ENCODE measurements at places on chromosomes 3 and 15. TPM values are rescaled to one million over a fixed set of nuclear protein-coding genes. Genes with fewer than 3 reads are reported as not detected.

Gene GHSR
- polyA plus RNA-seq = not detected

Gene UCN2
- polyA plus RNA-seq = not detected

Gene RPL4
- 2,001 TPM for polyA plus RNA-seq

Gene EFHB
- 3.5 TPM for polyA plus RNA-seq

Gene PARP15
- not detected for polyA plus RNA-seq

Gene CLN6
- polyA plus RNA-seq = 30.8 TPM

Gene RTP1
- polyA plus RNA-seq = not detected

Gene CHAC1
- polyA plus RNA-seq = 21.1 TPM

Gene SLC28A1
- polyA plus RNA-seq = 51.2 TPM

Gene RTP4
- polyA plus RNA-seq = 5.4 TPM

Gene MFN1
- polyA plus RNA-seq = 16.6 TPM

Gene LMCD1
- 24.3 TPM for polyA plus RNA-seq

Gene CIP2A
- polyA plus RNA-seq = 0.82 TPM

GRCh38 chr3:53244271-53244670 lies 11.6 kb downstream of the TKT start:
- H3K27me3 ChIP-seq = no peaks in the 10 kb centered on the region
- peaks cover 5% of the 10 kb centered on the region for H3K4me1 ChIP-seq
- no peak for DNase-seq
- H3K27ac ChIP-seq = no peak overlapping the region
- no peak overlapping the region for H3K4me3 ChIP-seq
- peaks cover 7% of the 10 kb centered on the region for H3K36me3 ChIP-seq

DNA sequence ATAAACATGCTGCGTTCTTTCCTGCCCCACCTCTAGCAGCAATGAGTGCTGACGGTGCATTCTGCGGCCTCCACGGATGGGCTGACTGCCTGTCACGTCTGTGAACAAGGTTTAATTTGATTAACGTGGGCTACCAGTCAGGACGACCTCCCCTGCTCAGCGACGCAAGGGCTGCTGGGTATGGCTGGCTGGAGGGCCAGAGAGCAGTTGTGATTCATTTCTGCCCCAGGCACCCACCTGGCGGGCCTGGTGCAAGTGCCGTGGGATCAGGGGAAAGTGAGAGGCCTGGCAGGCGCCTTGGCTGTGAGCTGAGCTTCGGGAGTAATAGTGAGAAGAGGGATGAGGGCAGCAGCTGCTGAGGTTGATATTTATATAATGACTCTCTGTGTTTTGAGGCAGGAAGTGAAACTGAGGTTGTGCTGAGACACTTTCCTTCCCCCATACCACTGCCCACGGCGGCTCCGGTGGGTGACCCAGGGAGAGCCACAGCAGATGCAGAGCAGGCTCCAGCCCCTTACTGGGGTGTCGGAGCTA lies 190.4 kb upstream of the BCL6 start:
- no peaks in the 10 kb centered on the region for H3K4me1 ChIP-seq
- no peak overlapping the region for H3K4me3 ChIP-seq
- no peak for DNase-seq
- no peaks in the 10 kb centered on the region for H3K36me3 ChIP-seq
- H3K27ac ChIP-seq = no peak overlapping the region

DNA sequence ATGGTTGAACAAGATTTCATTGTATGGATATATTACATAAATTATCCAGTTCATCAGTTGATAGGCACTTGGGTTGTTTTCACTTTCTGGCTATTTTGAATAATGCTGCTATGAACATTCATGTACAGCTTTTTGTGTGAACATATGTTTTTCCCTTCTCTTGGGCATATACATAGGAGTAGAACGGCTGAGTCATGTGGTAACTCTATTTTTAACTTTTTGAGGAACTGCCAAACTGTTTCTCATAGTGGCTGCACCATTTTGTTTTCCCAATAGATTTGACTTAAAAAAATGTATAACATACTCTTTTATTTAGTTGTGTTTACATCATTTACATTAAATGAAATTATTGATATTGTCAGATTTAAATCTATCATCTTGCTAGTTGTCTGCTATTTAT lies 28.8 kb upstream of the RFX7 start:
- H3K36me3 ChIP-seq = no peaks in the 10 kb centered on the region
- no peak for DNase-seq
- no peaks in the 10 kb centered on the region for H3K4me1 ChIP-seq
- H3K27me3 ChIP-seq = no peaks in the 10 kb centered on the region
- H3K27ac ChIP-seq = no peak overlapping the region

GRCh38 chr3:149382518-149382917 lies 5.1 kb upstream of the TM4SF1 start:
- H3K4me1 ChIP-seq = no peaks in the 10 kb centered on the region
- H3K27ac ChIP-seq = no peak overlapping the region
- H3K27me3 ChIP-seq = no peaks in the 10 kb centered on the region
- no peak for DNase-seq
- H3K36me3 ChIP-seq = no peaks in the 10 kb centered on the region
- no peak overlapping the region for H3K4me3 ChIP-seq

- H3K27ac ChIP-seq = peak overlapping the region; percentile 32
- peak; percentile 45 for DNase-seq
- no peaks in the 10 kb centered on the region for H3K27me3 ChIP-seq
- H3K4me1 ChIP-seq = no peaks in the 10 kb centered on the region
- no peaks in the 10 kb centered on the region for H3K36me3 ChIP-seq
Observed at GRCh38 chr3:194930377-194931204, 244.9 kb downstream of the FAM43A start.

DNA sequence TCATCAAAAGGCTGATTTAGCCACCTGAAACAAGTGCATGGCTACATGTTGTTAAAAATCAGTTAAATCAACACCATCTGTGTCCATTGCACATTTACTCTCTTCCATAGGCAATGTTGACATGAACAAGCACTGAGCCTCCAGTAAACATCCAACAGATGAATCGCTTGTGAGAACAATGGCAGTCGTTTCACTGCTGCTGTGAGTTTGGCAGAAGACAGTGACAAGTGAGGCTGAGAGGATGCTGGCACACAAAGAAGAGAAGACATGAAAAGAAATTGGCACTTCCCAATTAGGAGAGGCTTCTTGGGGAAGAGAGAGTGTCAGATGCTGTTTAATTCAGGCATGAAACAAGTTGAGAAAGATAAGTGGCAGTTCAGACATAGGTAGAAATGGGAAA lies 227.4 kb upstream of the STT3B start:
- no peak overlapping the region for H3K27ac ChIP-seq
- H3K4me1 ChIP-seq = no peaks in the 10 kb centered on the region
- H3K36me3 ChIP-seq = no peaks in the 10 kb centered on the region
- no peak for DNase-seq

- H3K36me3 ChIP-seq = no peaks in the 10 kb centered on the region
- H3K4me1 ChIP-seq = no peaks in the 10 kb centered on the region
- H3K4me3 ChIP-seq = no peak overlapping the region
- no peak overlapping the region for H3K27ac ChIP-seq
- no peaks in the 10 kb centered on the region for H3K27me3 ChIP-seq
Observed at GRCh38 chr3:189908646-189909045, 212.1 kb downstream of the P3H2 start.

DNA sequence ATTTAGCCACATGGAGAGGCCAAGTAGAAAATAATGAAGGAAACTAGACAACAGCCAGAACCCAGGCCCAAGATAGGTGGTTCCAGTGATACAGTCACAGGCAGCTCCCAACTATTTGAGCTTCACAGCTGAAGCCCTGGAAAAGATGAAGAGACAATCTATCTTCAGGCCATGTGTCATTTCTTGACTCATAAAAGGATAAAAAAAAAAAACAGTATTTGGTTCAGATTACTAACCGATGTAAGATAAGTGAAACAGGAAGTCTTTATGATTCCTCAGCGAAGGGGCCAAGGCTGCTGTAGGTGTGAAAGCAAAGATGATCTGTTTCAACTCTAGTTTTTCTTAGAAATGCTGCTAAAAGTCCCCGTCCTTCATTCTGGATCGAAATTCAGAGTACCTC lies 394.6 kb downstream of the ZNF385D start:
- DNase-seq = no peak
- H3K27me3 ChIP-seq = no peaks in the 10 kb centered on the region
- no peaks in the 10 kb centered on the region for H3K36me3 ChIP-seq
- H3K27ac ChIP-seq = no peak overlapping the region

GRCh38 chr15:73632670-73633058 lies 525 bp downstream of the NPTN start:
- H3K36me3 ChIP-seq = no peaks in the 10 kb centered on the region
- peak; percentile 43 for DNase-seq
- H3K4me3 ChIP-seq = peak overlapping the region; percentile 88
- H3K27ac ChIP-seq = peak overlapping the region; percentile 66
- H3K27me3 ChIP-seq = no peaks in the 10 kb centered on the region

DNA sequence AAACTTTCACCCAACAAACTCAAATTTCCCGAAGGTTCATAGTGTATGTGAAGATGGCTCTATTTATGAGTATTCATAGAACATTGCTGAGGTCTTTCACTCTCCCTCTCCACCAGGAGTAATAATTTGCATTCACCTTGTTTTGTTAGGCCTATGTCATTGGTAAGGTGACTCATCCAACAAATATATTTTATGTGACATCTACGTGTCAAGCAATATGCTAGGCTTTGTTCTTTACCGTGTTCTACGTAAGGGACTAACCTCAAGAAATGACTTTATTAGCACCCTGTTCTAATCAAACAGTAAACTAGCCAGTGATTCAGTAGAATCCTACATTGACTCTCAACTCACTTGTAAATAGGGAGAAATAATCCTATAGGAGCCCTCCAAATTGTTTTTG lies 334.4 kb downstream of the FGF12 start:
- no peaks in the 10 kb centered on the region for H3K36me3 ChIP-seq
- H3K4me1 ChIP-seq = no peaks in the 10 kb centered on the region
- no peak overlapping the region for H3K27ac ChIP-seq
- no peaks in the 10 kb centered on the region for H3K27me3 ChIP-seq
- no peak overlapping the region for H3K4me3 ChIP-seq

GRCh38 chr15:69340243-69340900 lies 41.7 kb downstream of the PAQR5 start:
- H3K27me3 ChIP-seq = no peaks in the 10 kb centered on the region
- no peaks in the 10 kb centered on the region for H3K36me3 ChIP-seq
- H3K4me1 ChIP-seq = peaks cover 9% of the 10 kb centered on the region
- H3K4me3 ChIP-seq = no peak overlapping the region

GRCh38 chr3:129527262-129527661 lies 1.2 kb upstream of the RHO start:
- H3K27me3 ChIP-seq = no peaks in the 10 kb centered on the region
- H3K4me3 ChIP-seq = no peak overlapping the region
- no peak for DNase-seq
- peaks cover 7% of the 10 kb centered on the region for H3K4me1 ChIP-seq
- H3K27ac ChIP-seq = no peak overlapping the region

DNA sequence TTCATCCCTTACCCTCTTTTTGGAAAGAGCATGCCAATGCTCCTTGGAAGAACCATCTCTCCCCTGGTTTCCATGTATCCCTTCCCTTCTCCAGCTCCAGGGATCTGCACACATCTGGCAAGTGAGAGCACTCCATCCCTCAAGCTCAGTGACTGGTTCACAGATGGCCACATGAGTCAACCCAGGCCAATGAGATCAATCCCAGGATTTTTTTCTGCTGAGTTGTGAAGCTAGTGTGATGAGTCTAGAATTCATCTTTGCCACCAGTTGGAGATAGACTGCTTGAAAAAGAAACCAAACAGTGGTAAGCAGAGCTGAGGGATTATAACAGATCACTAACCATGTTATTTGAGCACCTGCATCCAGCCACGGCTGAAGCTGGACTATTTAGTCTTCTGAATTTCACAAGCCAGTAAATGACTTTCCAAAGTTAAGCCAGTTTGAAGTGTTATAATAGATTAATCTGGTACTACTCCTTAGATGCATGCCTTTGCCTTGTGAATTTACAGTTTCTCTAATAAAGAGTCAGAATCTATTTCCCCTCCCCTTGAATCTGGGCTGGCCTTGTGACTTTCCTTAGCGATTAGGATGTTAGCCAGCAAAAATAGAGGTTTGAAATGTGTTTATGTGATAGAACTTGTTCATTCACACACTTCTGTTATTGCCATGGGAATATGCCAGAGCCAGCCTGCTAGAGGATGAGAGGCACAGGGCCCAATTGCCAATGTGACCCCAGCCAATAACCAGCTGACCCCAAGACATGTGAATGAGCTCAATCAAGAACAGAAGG lies 159.8 kb downstream of the WNT5A start:
- no peak overlapping the region for H3K27ac ChIP-seq
- no peaks in the 10 kb centered on the region for H3K36me3 ChIP-seq
- no peaks in the 10 kb centered on the region for H3K4me1 ChIP-seq
- no peaks in the 10 kb centered on the region for H3K27me3 ChIP-seq
- DNase-seq = no peak

DNA sequence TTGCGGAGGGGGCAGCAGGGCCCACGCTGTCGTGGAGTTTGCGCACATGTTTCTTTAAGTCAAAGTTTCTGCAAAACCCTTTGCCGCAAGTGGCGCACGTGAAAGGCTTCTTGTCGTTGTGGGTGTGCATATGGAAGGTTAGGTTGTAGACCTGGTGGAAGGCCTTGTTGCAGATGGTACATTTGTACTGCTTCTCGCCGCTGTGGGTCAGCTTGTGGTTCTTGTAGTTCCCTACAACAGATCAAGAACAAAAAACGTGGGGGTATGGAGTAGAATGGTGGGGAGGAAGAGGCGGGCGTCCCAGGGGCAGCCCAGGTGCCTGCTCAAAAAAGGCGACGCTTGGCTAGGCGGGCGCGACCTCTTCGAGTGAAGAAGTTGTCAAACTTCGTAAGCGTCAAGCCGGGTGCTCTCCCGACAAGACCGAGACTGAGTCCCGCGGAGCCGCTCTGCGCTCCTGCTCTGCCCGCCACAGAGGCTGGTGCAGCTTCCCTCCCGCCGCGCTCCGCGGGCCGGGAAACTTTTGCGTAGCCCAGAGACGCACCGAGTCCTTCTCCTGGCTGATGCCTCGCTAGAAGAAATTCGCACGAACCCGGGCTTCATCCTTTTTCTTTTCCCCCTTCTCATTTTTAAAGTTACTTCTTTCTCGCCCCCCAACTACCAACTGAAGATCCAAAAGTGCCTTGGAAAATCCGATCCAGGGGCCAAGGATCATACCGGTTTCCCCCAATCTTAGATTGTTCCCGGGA lies 3.1 kb downstream of the FEZF2 start:
- no peaks in the 10 kb centered on the region for H3K4me1 ChIP-seq
- H3K27me3 ChIP-seq = peaks cover 71% of the 10 kb centered on the region
- peak; percentile 48 for DNase-seq
- no peak overlapping the region for H3K27ac ChIP-seq
- no peaks in the 10 kb centered on the region for H3K36me3 ChIP-seq
